ENCODE measurements at places on chromosomes 2 and 18.

DNA sequence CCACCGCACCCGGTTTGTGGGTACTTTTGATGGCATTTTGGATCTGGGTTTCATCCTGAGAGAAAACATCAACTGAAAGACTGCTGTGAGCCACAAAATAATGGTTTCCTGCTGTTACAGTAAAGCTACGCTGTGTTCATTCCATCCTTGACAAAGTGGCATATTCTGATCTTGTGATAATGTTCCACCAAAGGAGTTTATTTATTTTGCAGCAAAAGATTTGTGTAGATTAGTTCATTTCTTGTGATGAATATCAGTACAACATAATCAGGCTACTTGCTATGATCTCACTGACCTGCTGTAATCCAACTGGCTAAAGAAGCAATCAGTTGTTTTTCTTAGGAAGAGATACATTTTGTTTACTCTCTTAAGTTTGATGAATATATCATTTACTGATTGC is 45.0 kb downstream of the EEF1B2 start:
- DNase-seq = no peak

DNA sequence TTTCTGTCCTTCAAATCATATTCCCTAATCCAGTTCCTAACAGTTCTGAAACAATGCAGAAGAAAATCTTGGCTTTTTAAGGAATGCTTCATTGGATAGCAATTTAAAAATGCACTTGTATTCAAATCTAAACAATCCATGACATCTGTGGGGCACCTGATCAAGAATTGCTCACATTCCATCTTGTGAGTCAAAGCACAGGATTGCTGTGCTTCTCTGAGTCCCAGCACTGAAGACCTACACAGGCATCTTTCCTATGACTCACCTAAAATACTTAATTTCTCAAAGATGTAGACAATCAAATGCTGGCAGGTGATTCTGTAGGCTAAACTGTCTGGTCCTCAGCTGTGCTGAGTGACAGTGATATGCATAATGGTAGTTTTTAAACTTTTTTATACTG is 10.1 kb upstream of the ATP8B1 start:
- no peak for DNase-seq

- no peak for DNase-seq
Observed at GRCh38 chr2:196242131-196242620, 70.8 kb upstream of the STK17B start.

DNA sequence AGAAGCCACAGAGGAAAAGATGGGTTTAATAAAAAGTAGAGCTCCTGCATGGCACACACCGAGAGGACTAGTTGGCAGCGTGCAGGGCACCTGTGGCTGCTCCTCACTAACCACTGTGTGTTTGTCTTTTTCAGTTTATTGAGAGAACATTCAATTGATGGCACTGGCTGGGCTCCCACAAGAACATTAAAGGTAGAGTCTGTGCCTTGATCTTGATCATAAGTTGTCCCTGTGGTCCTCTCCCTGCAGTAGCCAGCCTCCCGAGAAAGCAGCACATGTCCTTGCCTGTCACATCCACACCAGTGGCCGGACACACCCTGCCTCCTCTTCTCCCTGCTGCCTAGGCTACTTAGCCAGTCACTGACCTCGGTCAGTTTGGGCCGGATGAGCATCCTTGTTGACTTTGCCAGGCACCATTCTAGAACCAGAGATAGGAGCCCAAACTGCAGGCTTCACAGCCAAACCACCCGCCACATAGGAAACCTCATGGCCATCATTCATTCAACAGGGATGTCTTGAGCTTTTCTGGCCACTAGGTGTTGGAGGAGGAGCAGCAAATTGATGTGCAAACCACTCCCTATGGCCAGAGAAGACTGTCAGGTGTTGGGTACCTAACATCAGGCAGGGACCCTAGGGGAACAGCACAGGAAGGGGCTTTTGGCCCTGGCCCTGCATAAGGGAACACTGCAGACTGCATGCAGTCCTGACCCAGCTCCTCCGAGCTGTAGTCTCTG is 30.2 kb upstream of the SCLY start:
- no peak for DNase-seq

- DNase-seq = no peak
Observed at GRCh38 chr2:12070581-12070980, 324.1 kb downstream of the LPIN1 start.

DNA sequence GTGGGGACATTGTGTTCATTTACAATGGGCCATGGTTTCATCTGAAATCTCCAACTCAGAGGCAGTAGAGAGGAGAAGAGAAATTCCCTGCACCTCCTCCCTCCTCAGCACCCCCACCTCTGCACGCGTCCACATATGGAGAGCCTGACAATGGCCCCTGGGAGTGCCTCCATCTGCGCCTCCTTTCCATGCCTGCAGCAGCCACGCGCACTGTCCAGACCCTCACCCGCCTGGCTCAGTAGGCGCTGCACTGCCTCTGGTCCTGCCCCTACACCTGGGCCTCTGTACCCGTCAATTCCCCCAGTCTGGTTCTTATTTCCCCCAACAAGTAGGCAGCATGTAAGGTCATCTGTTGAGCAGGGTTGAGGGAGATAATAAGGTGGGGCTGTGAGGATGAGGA is 23.8 kb downstream of the MPHOSPH10 start:
- DNase-seq = no peak

GRCh38 chr2:124309563-124310138 is 284.6 kb downstream of the CNTNAP5 start:
- no peak for DNase-seq

GRCh38 chr2:156322051-156322685 is 10.4 kb downstream of the NR4A2 start:
- DNase-seq = no peak

GRCh38 chr18:13394801-13395200 is 176.2 kb downstream of the LDLRAD4 start:
- no peak for DNase-seq

DNA sequence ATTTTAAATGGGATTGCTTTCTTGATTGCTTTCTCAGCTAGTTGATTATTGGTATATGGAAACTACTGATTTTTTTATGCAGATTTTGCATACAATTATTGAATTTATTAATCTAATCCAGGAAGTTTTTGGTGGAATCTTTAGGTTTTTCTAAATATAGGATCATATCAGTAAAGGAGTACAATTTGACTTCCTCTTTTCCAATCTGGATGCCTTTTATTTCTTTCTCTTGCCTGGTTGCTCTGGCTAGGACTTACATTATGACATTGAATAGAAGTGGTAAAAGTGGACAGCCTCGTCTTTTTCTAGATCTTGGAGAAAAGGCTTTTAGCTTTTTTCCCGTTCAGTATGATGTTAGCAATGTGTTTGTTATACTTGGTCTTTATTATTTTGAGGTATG is 51.3 kb downstream of the OTX1 start:
- no peak for DNase-seq
